NCI-H187 (cell line): ENCODE measurements at places on chromosomes 11 and 22.

GRCh38 chr22:22817468-22818201 is 70.0 kb upstream of the IGLL5 start:
- DNase-seq = no peak

- no peak for DNase-seq
These were observed 1.5 kb downstream of the UPB1 start for GRCh38 chr22:24496661-24497060.

GRCh38 chr11:95070471-95070870 is 3.8 kb downstream of the SRSF8 start:
- DNase-seq = no peak

DNA sequence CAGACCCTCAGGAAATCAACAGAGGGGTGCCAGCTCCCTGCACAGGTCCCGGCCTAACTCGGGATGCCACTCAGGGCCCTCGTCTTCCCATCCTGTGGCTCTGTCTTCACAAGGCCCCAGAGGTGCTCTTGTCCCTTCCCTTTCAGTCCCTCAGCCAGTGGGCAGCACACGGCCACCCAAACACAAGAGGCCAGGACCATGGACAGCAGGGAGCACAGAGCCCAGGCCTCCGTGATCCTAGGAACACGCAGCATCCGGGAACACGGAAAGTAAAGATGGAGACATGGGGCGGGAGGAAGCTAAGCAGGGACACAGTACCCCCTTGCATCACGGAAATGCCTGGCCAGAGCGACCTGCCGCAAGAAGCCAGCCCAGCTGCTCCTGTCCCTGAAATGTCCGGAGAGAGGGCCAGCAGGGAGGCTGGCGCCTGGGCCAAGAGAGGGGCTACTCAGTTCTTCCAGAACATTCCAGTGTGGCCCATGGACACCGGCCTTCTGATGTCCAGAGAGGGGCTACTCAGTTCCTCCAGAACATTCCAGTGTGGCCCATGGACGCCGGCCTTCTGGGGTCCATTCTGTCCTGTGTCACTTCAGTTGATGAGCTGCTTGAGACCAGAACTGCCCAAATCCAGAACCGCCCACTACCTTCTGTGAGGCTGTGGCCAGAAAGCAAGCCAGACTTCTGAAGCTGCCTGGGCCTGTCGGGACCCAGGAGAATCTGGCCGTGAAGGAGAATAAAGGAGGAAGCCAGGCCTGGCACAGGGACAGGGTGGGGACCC is 274.0 kb downstream of the BRD1 start:
- no peak for DNase-seq

GRCh38 chr11:27355575-27356104 is 7.4 kb downstream of the CCDC34 start:
- DNase-seq = no peak

GRCh38 chr22:37148031-37148651 is 1.6 kb downstream of the IL2RB start:
- no peak for DNase-seq

DNA sequence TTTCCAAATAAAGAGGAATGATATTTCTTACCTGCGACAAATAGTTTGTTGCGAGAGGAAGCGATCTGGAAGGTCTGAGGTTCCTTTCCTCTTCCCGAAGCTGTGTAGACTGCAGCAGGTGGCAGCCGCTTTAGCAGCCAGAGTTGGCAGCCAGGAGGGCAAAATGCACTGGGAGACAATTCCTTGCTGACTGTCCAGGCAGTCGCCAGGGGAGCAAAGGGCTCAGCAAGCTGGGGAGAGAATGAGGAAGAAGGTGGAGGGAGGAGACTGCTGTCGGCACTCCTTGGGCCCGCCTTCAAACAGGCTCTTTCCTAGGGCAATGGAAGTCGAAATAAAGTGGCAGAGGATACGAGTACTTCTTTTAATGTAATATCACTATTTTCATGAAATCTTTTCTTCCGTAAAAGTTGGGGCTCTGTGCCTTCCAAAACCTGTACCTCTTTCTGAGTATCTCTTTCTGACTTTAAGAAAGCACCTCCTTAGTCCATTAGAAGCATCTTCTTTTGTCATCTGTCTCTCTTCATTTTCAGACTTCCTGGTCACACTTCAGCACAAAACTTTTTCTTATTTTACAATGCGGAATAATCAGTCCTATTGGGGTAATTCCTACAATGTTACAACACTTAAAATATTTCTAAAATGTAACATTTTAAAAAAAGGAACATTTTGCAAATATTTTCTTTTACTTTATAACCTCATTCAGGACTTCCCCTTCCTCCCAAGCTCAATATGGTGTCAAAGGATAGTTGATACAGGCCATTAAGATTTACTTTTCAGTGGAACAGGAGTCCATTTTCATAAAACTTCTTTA is at the start of gene IL18:
Gene IL18 (minus strand): TSS at position 220 of the 811 bp plus-strand sequence. CDS start 9,041 bp downstream, outside the sequence.
- no peak for DNase-seq
